ENCODE measurements at places on chromosomes 12 and 14.
A peak's percentile ranks its signal among the peaks of the same experiment; 100 is the strongest.

GRCh38 chr14:68702135-68702534 is 90.7 kb downstream of the ZFP36L1 start:
- no peak for DNase-seq

DNA sequence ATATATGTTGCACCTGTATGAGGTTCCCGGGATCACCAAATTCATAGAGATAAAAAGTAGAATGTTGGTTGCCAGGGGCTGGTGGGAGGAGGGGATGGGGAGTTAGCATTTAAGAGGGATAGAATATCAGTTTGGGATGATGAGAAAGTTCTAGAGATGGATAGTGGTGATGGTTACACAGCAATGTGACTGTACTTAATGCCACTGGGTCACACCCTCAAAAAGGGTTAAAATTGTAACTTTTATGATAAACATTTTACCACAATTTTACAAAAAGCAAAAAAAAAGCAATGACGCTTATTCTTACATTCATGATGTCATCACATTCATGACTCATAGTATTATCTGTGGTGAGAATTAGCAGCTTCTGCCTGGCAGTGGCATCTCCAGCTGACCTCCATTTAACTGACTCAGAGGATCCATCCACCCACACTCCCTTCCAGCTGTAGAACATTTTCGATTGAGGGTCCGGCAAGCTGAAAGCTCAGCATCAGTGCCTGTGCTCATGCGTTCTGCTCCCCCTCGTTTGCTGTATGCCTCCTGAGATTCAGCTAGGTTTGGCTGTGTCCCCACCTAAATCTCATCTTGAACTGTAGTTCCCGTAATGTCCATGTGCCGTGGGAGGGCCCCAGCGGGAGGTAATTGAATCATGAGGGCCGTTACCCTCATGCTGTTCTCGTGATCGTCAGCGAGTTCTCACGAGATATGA is 64.8 kb upstream of the TMEM260 start:
- no peak for DNase-seq

DNA sequence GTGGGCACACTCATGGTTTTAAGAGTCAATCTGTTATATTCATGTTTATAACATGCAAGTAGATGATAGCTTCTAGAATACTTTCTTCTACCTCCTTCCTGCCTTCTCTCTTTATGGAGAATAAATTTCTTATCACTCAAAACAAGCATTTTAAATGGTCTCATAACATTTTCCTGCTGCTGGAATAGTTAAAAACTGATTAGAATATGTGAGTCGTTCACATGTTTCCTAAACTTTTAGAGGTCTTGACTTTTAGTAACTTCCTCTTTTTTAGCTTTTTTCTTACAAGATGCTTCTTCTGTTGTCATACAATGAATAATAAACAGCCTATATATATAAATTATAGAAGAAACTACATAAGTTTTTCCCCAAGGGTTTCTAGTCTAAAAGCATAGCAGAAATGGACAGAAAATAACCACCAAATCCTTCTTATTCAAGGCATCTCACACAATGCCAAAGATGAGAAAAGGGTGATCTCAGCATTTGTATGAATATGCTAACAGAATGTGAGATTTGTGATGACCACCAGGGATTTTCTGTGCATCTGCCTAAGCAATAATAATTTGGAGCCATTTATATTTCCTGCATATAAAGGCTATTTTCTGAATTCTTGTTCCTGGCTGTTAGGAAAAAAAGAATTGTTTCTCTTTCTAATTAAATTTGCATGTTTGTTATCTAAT is 127.8 kb downstream of the DAAM1 start:
- DNase-seq: no peak

GRCh38 chr14:28264306-28264705 is 502.3 kb upstream of the FOXG1 start:
- no peak for DNase-seq

GRCh38 chr14:21042918-21043317 is 756 bp downstream of the RNASE7 start:
- DNase-seq: no peak

GRCh38 chr12:41437563-41437962 is 249.4 kb downstream of the PDZRN4 start:
- no peak for DNase-seq

- DNase-seq: no peak
Observed at GRCh38 chr14:100670017-100670752, 56.5 kb upstream of the DLK1 start.

DNA sequence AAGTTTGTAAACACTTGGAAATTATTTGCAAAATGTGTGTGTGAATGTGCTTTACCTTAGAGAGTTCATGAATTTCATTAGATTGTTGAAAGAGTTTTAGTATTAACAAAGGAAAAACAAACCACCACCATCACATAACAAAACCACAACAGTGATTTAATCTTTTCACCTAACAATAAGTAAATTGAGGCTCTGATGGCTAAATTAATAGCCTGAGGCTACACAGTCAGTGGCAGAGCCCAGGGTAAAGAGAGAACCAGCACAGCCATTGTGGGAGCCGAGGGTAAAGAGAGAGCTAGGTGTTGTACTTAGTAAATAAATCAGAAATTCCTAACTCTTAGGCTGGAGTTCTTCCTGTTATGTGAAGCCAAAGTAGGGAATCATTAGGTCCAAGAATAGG is 51.2 kb upstream of the CAPRIN2 start:
- no peak for DNase-seq

DNA sequence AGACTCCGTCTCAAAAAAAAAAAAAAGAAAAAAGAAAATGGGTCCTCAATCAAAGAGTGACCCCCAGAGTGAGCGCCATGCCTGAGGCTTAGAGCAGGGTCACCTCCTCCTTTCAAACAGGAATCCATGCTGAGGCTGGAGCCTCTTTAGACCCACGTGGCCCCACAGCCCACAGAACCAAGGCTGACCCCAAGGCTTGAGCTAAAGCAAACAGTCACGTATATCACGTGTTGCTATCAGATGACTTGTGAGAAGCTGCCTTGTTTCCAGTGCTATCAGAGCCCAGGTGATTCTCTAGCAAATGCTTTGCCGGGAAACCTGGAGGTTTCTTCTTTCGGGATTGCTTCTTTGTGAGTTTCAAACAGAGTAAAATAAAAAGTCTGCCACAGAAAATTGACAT is 31.7 kb upstream of the DYNC1H1 start:
- DNase-seq: no peak

DNA sequence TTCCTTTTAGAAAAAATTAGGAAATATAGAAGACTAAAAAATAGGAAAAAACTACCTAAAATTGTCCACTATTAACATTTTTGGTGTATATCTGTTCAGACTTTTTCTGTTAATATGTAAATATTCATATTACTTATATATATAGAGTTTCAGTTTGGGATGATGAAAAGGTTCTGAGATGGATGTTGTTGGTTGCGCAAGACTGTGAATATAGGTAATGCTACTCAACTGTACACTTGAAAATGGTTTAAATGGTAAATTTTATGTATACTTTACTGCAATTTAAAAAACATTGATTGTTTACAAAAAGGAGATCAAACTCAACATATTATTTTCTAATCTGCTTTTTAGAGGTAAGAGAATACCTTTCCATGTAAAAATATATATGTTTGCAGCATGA is 200.9 kb downstream of the RAD51B start:
- DNase-seq: no peak

- no peak for DNase-seq
Observed at GRCh38 chr14:22174412-22175277, 414.4 kb downstream of the DAD1 start.

DNA sequence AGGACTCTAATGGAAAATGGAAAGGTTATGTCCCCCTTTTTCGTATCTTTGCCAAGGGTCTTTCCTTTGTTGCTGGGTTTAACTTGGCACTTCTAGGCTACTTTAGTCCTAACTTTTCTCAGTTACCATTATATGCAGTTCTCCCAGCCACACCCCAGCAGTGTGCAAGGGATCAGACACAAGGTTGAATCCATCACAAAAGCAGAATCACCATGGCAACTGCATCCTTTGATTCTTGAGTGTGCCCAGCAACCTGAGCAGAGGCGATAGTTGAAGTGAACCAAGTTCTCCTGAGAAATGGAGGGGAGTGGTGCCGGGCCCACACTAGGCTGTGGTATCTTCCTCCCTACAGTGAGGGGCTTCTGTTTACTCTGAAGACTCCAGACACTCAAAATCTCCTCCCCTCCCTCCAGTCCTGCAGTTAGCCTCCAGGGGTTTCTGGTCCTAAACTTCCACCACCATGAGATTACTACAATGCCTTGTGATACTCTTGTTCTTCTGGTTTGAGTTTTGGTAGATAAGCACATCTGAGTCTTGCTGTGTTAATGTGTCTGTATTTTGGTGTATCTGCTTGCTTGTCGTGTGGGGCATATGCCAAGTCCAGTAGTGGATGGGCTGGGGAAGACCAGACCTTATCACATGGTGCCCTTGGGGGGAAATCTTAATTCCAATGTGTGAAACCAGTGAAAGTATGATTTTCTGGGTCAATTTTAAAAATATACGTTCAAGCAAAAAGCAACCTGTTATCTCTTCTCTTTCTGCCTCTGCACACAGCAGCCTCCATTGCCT is 183.9 kb downstream of the CACNA1C start:
- DNase-seq: no peak

- no peak for DNase-seq
Observed at GRCh38 chr12:12734561-12735071, 17.4 kb downstream of the CDKN1B start.

- no peak for DNase-seq
Observed at GRCh38 chr14:22071006-22071405, 397.4 kb upstream of the OR4E1 start.

DNA sequence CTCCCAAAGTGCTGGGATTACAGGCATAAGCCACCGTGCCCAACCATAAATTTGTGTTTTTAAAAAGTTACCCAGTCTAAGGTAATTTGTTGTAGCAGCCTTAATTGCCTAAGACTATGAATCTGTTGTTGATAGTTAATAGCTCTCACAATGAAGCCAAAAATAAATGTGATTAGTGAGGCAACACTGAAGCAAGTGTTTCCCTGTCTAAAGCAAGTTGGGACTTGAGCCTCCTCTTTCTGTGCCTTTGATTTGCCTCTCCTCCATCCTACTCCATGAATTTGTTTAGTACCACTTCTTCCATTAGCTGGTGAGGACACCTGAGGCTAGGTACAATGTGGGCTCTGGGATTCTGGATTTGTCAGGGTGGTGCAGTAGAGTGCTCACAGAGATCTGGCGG is 36.8 kb downstream of the DAAM1 start:
- no peak for DNase-seq

- DNase-seq: no peak
Observed at GRCh38 chr12:104407922-104408321, 48.8 kb upstream of the CHST11 start.

GRCh38 chr12:75704208-75704607 is 192.8 kb upstream of the KRR1 start:
- no peak for DNase-seq

GRCh38 chr12:96687719-96688118 is 198.3 kb downstream of the CFAP54 start:
- DNase-seq: no peak

DNA sequence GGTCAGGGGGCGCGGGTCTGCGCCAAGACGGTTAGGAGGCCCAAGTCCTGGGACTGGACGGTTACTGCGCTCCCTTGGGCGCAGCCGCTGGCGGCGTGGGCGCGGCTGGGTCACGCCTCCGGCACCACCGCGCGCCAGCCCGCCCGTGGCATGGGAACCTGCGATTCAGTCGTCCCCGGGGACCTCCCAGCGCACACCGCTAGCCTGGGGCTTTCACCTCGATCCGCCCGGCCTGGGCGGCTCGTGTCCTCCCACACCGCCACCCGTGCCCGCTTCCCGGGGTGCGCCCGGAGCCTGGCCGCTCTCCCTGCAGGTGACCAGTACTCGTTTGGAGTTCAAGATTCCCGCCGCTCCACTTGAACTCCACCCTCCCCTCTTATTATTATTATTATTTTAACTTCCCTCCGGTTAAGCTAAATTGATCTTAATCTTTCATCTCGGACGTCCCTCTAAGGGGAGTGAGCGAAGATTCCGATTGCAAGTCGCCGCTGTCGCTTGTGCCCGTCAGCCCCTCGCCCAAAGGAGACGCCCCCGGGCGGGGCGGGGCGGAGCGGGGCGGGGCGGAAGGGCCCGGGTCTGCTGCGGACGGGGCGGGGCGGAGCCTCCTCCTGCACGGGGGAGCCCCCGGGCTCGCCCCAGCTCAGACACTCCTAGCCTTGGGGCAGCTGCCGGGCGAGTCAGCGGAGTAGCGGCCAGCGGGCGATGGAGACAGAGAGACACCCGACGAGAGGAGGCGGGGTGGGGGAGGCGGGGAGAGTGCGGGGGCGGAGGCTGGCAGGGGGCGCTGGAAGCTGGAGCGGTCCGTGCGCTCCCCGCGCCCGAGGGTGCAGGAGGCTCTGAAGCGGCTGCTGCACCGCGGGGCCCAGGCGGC is at the start of gene KCNMB4:
KCNMB4 (plus strand) TSS at position 643 of the 871 bp plus-strand sequence. CDS start 445 bp downstream, outside the sequence.
- peak; percentile 50 for DNase-seq

GRCh38 chr12:81726634-81727033 is 32.5 kb downstream of the PPFIA2 start:
- no peak for DNase-seq
